Naive B cell (primary cell): ENCODE measurements at places on chromosomes 4 and X.

- no peak for DNase-seq
Observed at GRCh38 chr4:165610679-165611437, 232.1 kb downstream of the CPE start.

DNA sequence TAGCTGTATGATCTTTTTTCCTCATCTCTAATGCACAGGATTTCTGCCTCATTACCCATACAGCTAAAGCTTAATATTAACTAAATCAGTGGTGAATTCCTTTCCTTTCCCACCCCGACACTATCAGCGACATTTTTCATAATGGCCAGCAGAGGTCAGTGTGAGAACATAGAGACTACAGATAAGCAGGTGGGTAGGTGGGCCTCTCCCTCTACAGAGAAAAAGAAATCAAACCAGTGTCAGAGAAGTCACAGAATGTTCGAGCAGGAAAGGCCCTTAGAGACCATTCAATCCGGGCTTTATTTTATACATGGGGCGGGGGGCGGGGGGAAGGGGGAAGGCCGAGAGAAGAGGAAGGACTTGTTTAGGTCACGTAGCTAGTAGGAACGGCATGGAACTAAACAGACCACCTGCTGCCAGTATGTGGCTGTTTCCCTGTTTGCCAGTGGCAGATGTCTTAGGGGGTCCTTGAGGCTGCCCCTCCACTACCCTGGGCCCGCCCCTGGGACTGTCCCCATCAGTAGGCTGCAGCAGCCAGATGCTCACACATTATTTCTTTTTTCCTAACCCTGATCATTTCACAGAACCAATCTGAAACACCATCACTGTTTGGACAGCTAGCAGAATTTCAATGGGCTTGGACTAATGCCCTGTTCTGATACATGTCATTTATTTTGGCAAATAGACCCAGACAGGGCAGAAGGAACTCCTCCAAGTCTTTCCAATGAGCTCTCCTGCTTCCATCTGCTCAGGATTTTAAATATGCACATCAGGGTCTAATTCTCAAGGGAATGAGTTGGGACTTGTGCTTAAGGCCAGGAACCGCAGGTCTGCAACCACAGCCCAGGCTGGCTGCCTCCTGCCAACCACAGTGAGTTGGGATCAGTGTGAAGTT lies 133.4 kb downstream of the ATG4A start:
- no peak for DNase-seq

- DNase-seq: no peak
Observed at GRCh38 chrX:74147439-74147838, 156.5 kb upstream of the ZCCHC13 start.

DNA sequence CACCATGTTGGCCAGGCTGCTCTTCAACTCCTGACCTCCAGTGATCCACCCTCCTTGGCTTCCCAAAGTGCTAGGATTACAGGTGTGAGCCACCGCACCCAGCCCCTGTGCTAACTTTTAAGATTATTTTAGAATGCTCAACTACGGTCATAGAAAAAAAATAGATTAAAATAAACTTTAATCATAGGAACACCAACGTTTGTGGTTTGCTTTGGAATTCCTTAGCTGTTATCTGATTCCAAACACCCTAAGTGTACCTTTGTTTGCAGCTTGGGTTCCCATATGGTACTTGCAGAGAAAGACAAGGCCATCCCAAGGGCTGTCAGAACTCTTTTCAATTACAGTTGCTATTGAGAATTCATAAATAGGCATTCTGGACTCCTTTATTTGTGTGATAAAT lies 90.1 kb upstream of the EFHC2 start:
- DNase-seq: no peak
